ENCODE measurements at places on chromosomes 1 and 21.

GRCh38 chr1:167687919-167688519 is 33.8 kb upstream of the MPZL1 start:
- DNase-seq = peak; percentile 79

- DNase-seq = no peak
Observed at GRCh38 chr1:43871181-43871910, 62.3 kb upstream of the ARTN start.

DNA sequence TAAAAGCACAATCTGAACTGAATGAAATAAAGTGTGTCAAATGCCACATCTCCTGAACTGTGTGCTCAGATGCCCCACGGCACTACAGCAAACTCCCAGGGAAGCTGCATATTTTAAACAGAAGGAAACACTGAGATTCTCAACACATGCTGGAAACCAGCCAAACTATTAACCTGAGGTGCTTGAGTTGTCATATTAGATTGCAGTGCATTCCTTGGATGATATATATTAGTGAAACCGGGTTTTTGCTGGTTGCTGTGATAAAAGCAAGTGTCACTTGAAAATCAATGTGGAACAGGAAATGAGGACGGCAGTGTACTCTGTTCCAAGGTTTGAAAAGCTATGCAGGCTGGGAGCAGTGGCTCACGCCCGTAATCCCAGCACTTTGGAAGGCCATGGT is 8.7 kb downstream of the SYNJ1 start:
- DNase-seq = no peak

DNA sequence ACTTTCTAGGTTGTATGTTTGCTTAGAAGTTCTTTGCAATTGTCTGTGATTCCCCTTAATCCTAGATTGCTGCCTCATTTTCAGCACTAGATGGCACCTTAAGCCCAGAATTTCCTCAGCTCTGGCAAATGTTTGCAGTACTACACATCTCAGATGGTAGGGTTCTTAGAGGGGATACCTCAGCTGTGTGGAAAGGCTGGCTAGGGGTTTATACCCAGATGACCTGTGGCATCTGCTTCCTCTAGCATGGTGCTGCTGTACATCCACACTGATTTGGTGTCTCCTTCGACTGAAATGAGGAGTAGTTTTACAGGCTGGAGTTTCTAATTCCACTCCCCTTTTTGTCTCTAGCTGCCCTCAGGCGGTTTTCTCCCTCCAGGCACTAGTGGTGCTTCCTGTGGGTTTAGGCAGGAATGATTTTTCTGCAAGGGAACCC is 23.5 kb downstream of the ASB17 start:
- DNase-seq = no peak

- DNase-seq = no peak
Observed at GRCh38 chr1:247056071-247056470, 22.5 kb downstream of the ZNF670 start.

DNA sequence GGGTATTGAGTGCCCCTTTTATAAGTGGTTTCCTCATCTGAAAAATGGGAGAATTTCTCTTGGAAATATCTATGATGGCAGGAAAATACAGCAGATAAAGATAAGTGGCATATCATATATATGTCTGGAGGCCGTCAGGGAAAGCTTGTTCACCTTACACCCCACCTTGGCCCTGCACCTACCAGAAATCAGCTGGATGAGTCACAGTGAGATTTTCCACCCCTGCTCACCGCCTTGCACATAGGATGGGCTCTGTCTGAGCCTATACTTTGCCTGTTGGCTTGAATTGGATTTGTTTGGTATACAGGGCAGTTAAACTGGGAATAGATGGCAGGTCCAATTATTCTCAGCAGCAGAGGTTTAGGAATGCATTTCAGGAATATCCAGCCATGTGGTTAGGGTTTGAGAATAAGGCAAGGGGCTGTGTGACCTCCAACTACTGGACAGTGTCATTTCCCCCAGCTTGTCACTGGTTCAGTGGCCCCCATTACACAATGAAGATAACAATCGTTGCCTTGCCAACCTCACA is at the start of gene SPATA21:
SPATA21 (minus strand) TSS at position 479 of the 529 bp plus-strand sequence. CDS start 6,053 bp downstream, outside the sequence.
- DNase-seq = no peak

GRCh38 chr1:231188072-231188471 is 26.2 kb downstream of the TRIM67 start:
- no peak for DNase-seq

DNA sequence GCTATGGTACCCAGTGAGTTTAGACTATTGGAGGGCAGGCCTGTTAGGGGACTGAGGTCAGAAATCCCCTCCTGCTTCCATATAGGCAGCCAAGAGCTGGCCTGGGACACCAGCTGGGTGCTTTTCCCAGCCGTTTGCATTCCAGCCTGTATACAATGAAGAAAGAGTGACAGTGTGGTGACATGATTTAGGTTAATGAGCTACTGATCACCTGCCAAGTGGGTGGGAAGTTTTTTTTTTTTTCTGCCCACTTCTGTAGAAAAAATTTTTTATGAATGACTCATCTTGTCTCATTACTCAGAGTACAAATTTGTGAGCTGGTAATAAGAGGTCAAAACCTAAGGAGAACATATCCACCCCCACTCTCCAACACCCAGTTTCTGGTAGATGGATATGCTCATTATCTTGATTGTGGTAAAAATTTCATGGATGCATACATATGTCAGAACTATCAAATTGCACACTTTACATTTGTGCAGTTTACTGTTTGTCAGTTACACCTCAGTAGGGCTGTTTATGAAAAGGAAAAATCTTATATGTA is 16.4 kb upstream of the CGN start:
- DNase-seq = no peak

DNA sequence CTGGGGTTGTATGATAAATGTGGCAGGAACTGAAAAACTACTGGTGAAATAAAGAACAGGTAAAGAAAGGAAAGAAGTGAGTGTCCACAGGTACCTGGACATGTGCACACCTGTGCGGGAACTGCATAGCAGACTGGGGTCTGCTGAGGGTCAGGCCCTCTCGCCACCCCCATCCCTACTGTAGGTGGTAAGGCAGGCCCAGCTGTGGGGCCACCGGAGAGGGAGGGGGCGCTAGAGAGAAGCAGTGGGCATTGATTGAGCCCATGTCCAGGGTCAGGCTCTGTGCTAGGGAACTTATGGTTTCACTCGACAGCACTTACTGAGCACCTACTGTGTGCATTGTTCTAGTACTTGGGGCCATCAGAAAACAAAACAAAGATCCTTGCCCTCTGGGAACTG is 400.5 kb downstream of the MATN1 start:
- peak; percentile 71 for DNase-seq

DNA sequence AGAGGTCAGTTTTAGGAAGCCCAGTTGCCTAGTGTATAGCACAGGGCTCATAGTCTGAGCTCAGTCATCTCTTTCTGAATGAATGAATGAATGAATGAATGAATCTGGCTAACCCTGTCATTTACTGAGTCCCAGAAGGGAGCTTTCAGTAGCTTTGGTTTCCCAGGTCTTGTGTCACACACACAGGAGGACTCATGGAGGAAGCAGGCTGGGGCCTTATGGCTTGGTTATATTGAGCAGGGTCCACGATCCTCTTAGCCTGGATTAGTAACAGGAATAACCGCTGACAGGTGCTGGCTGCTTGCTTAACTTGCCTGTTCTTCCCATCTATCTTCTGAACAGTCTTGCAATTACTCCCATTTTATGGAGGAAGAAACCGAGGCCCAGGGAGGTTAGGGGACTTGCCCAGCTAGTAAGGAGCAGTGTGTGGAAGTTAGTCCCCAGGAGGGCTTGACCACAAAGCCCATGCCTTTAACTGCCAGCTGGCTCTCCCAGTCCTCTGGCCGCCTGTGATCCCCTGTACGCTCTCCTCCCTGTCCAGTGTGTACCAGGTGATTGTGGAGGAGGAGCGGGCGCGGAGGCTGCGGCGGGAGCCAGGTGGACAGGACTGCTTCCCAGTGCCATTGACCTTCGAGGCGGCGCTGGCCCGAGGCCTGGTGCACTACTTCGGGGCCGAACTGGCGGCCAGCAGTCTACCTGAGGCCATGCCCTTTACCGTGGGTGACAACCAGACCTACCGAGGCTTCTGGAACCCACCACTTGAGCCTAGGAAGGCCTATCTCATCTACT is 46.0 kb downstream of the PTPRU start:
- no peak for DNase-seq

DNA sequence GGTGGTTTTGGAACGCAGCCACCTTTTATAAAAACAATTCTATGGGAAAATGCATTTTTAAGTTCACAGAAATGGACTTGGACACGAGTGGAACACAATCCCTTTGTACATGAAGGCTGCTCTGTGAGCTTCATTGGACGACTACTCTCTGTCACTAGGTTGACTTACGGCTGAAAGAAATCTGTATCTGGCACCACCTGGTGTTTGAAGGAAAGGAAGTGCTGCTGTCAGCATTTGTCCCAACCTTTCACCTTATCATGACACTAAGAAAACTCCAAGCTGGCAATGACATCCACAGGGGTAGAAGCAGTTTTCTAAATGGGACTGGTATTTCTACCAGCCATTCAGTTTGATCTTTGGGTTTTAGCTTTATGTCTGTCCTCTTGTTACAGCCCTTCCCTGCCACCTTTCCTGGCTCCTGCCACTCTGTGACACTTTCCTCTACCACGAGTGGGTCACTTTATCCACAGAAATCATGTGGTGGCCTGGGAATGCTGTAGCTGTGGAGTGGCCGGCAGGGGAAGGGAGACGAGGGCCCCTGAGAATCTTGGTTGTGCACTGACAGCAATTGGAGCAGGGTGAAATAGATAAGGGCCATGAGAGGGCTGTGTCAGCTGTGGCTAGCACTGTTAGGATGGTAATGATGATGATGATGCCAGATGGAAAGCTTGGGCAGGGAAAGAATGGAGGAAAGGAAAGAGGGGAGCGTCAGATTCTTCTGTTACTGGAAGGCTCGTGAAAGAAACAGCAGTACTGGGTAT is 85.2 kb downstream of the TBX19 start:
- DNase-seq = no peak

All from suprapubic skin (tissue), 4 donors.